ENCODE measurements at places on chromosomes 13 and 19.
A peak's percentile ranks its signal among the peaks of the same experiment; 100 is the strongest.

GRCh38 chr19:45876411-45877197 lies 9.3 kb downstream of the IRF2BP1 start:
- no peak for DNase-seq

DNA sequence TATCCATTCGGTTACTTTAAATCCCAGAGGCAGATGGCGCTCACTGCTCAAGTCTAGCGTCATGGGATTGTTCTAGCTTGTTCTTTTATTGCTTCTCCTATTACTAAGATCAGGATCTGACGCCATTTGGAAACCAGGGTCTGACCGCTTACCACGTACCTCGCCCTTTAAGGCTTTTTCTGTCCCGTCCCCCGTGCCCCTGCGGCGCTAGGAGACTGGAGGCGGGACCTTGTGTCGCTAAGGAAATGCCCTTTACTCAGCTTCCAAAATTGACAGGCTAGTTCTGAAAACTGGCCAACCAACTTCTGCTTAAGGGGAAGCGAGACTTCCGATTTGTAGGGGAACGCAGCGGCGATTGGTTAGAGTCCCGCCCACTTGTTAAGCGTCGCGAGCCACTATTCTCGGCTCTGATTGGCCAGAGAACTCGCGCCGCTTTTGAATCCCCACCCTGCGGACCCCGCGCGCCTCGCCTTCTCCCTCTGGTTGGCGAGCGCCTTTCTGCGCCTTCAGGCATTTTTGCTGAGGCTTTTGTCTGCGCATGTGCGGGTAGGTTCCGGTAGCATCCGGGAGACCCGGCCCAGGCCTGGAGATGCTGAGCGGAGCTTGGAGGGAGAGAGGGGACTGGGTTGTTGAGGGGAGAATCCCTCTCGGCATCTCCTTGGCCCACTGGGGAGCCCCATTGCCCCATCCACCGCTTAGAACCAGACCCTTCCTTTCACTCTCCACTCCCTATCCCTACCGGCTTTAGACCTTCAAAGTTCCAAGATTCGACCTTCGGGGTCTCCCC lies 3.9 kb upstream of the C19orf84 start:
- peak; percentile 93 for DNase-seq

DNA sequence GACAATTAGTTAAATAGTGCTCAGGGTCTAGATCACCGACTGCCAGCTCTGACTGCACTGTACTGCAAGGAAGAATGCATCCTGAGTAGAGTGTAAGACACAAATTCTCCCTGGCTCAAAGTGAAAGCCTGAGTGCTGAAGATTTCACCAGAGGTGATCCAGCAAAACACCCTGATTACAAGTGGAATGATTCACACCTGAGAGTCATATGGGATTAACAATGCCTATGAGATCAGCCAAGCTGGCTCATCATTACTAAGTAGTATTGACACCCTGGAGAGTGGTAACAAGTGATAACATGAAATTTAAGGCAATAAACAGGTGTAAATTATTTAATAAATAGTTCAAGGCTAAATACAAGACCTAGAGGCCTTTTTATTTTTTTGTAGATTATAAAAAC lies 403.8 kb upstream of the PRR20A start:
- DNase-seq, result no peak

- DNase-seq, result no peak
Observed at GRCh38 chr19:45746866-45747265, 13.6 kb downstream of the MEIOSIN start.

DNA sequence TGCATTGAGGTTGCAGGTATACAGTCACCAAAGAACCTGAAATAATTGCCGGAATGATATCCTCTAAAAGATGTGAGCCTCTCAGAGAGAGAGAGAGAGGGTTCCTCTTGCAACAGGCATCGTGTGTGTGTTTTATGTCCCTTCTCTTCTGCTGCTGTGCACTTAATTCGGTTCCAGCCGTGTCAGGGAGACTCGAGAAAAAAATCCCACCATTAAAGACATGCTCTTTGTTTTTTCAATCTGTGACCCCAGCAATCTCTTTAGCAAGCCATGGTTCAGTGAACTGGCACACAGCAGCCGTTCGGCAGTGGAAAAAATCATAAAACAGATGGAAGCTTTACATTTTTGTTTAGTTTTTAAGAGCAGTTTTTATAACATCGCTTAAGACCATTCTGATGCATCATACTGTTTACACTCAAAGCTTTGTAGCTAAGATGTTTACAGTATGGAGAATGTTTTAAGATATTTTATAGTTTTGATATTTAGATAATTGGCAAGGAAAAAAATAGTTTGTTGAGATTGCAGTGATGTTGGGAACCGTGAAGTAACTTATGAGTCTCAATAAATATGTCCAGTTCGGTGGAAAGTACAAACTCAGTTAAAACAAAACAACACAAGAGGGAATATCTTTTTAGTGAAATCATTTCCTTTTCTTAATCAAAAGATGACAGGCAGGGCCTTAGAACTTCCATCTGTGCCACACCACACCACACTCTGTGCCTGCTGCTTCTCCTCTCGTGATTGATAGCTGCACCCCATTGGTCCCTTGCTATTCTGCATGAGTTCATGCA lies 31.2 kb upstream of the ZNF536 start:
- DNase-seq, result no peak

DNA sequence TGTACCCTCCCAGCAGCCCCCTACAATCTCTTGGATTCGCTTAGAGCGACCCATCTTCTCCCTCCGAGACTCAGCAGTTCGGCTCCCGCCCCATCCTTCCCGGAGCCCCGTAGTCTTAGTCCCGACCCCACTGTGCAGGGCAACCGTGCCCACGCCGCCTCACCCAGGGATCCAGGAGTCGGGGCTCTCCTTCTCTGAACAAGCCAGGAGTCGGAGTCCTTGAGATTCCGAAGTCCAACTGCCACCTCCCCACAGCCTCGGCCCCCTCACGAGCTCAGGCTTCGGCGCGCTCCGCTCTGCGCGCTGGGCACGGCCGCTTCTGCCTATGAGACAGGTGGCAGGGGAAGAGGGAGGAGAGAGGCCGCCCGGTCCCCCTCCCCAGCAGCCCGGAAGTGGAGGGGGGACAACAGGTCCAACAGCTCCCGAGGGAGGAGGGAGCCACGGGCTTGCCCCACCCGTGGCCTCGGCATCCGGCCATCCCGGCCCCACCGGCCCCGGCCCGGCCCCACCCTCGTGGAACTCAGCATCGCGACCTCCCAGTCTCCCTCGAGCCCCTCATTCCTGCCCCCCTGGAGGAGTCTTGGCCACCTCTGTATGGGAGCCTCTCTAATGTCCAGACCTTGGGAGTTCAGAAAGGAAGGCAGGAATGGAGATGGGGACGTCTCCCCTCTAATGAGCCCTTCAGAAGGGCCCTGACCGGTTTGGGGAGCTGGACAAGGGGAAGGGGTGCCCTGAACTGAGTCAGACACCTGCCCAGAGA lies at the start of gene PHLDB3:
PHLDB3 (minus strand) TSS at position 321 of the 760 bp plus-strand sequence. CDS start 628 bp downstream, outside the sequence.
- no peak for DNase-seq

DNA sequence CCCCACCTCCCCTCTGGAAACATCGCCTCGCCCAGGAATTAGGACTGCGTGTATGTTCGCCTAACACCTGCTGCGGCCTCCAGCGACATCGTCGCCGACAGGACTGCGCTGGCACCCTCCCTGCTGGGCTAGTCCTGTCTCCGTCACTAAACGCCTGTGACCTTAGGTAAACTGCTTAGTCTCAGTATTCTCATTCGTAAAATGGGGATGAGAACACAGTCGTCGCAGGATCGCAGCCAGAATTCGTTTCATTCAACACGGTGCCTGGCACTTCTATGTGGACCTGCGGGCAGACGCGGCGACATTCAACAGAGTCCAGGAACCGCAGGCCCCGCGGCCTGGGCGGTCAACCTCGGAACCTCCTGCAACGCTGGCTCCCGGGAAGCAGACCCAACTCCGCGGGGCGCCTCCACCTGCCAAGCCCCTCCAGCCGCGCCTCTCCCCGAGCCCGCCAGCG lies 485 bp downstream of the CRYL1 start:
- DNase-seq, result peak; percentile 18

GRCh38 chr19:46460981-46461380 lies 10.4 kb downstream of the PNMA8A start:
- no peak for DNase-seq

DNA sequence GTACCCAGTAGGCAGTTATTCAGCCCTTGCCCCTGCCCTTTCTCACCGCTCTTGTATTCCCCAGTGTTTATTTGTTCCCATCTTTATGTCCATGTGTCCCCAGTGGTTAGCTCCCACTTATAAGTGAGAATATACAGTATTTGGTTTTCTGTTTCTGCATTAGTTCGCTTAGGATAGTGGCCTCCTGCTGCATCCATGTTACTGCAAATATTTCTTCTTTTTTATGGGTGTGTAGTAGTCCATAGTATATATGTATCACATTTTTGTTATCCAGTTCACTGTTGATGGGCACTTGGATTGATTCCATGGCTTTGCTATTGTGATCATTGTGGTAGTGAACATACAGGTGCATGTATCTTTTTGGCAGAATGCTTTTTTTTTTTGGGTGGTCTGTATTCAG lies 32.7 kb downstream of the URI1 start:
- DNase-seq, result no peak

- no peak for DNase-seq
Observed at GRCh38 chr13:72205773-72206172, 338.8 kb upstream of the DACH1 start.

- DNase-seq, result no peak
Observed at GRCh38 chr19:28426110-28426729, 786.7 kb downstream of the UQCRFS1 start.

DNA sequence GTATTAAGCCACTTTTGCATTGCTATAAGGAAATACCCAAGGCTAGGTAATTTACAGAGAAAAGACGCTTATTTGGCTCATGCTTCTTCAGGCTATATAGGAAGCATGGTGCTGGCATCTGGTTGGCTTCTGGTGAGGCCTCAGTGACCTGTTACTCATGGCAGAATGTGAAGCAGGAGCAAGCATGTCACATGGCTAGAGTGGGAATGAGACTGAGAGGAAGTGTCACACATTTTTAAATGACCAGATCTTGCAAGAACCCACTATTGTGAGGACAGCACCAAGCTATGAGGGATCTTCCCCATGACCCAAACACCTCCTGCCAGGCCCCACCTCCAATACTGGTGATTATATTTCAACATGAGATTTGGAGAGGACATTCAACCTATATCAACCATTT lies 25.7 kb upstream of the IGFL4 start:
- DNase-seq, result no peak

DNA sequence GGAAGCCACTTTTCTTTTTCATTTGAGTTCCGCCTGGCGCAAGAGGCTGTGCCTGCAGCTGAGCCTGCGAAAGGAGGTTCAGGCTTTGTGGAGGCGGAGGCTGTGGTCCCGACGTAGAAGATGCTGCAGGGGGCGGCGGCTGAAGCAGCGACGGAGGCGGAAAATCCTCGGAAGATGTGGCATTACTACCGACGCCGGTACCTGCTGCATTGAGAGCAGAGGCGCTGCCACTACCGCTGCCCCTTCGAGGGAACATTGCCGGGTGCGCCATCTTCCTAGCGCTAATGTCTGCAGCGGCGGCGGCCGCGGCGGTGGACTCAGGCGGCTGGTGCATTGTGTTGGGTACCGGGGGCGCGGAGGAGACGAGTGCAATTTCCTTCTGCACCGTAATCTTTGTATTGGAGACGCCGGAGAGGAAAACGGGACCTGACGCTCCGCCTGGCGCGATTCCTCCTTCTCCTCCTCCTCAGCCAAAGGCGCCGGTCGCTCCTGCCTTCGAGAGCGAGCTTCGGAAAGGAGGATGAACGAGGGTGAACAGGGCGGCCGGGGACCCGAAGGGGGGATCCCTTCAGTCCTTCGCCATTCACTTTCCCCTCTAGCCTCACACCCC lies at the start of gene TSC22D1:
TSC22D1 (minus strand) TSS at position 590 of the 610 bp plus-strand sequence; CDS start at position 334, 256 bp downstream.
- peak; percentile 62 for DNase-seq

GRCh38 chr13:30463787-30464495 lies 1.8 kb downstream of the HMGB1 start:
- DNase-seq, result peak; percentile 72

DNA sequence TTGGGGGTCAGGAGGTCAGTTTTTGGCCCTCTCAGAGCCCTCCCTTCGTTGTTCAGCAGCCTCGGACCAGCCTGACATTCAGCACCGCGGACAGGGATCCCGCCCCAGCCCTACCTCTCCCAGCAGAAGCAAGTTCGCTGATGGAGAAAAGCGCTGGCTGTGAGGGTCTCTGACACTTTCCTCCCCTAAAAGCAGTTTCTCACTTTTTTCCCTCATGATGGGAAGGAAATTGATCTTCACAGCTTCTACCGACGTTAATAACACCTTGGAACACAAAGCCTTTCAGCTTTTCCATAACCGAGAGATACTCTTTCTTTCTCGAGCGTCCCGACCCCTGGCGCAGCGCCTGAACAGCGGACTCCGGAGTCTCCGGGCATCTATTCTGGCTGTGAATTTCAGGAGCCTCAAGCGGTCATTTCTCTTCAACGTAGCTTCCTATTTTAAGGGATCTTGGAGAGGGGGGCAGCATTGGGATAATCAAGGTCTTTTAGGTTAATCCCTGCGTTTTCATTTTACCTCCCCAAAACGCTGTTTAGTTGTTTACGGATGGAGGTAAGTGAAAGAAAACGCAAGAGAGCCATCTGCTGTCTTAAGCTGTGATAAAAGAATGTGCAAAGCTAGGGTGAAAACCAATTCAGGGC lies 467.2 kb downstream of the ITGBL1 start:
- no peak for DNase-seq

- no peak for DNase-seq
Observed at GRCh38 chr13:57724486-57725272, 93.1 kb downstream of the PCDH17 start.

DNA sequence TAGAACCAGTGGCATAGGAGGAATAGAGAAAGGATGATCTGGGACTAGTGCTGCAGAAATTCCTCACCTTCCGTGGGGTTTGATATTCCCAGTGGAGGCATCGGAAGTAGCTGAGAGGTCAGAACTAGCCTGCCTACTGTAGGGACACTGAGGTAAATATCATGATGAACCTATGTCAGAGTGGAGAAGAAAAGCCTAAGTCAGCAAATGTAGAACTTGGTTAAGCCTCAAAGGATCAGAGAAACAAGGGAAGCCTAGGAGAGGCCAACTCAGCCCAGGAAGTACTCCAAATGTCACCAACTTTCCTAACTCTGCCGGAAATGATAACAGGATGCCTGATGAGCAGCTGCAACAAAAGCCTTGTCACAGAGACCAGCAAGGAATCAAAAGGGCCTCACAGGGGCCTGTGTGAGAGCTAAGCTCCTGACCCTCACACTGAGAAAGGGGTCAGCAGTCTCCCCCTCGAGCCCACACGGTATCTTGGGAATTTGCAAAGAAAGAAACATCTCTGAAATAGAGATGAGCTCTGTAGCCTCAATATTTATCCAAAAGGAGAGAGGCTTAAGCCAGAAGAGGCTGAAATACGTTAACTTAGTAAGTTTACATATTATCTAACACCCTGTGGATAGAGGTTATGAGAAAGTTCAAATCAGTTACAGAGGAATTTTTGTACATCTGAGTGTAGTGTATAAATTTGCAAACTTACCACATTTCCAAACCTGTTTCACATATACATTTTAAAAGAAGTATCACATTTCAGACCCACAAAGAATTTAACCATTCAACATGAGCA lies 1064.3 kb downstream of the DIAPH3 start:
- DNase-seq, result no peak

GRCh38 chr13:90535421-90535820 lies 812.1 kb upstream of the MIR17HG start:
- DNase-seq, result no peak
